Chondrocyte (in vitro differentiated cells): ENCODE measurements at places on chromosomes 3 and 15. TPM values are rescaled to one million over a fixed set of nuclear protein-coding genes. Genes with fewer than 3 reads are reported as not detected.

DNA sequence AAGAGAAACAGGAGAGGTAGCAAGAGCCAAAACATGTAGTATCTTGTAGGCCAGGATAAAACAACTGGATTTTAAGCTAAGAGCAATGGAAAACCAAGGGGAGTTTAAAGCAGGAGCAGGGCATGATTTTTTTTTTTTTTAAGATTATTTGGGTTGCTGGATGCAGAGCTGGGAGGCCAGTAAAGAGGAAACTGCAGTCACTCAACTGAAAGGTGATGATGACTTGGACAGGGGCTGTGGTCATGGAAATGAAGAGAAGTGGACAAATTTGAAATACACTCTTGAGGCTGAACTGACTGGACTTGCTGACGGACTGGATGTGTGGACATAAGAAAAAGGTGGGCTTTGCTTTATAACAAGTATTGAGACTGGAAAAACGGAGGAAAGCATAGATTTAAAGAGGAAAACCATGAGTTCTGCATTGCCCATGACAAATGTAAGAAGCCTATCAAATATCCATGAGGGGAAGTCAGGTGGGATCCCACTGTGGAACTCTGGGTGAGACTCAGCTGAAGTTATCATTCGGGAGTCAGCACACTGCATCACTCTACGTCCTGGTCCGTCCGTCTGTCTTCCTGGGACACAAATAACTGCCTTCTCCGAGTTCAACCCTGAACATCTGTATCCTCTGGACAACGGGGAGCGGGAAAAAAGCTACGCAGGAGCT is 688 bp downstream of the XPC start:
- peaks cover 47% of the 10 kb centered on the region for H3K4me1 ChIP-seq
- H3K27me3 ChIP-seq = no peaks in the 10 kb centered on the region
- peak overlapping the region; percentile 96 for H3K4me3 ChIP-seq
- peaks cover 10% of the 10 kb centered on the region for H3K36me3 ChIP-seq
- peak overlapping the region; percentile 99 for H3K27ac ChIP-seq

C3orf70 gene
- total RNA-seq = 10.2 to 27.7 TPM (median 25.6 TPM) in 3 replicates

CLN6 gene
- total RNA-seq = 18.0 to 20.8 TPM (median 19.2 TPM) in 3 replicates

DNA sequence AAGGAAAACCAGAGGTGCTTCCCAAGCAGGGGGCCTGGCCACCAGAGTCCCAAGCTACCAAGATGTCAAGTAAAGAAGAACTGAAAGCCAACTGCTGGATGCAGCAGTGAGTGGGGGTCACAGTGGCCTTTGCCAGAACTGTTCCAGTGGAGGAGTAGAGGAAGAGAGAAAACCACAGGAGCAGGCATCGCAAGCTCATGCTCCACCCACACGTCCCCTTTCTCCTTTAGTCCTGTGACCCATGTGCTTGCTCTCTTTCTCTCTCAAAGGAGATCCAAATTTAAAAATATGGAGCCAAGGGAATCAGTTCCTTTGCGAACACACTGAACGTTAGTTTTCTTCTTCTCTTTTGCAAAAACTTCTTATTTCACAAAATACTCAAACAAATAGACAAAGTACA is 12.4 kb upstream of the ABHD2 start:
- H3K36me3 ChIP-seq = peaks cover 2% of the 10 kb centered on the region
- no peaks in the 10 kb centered on the region for H3K27me3 ChIP-seq
- DNase-seq = no peak
- H3K27ac ChIP-seq = no peak overlapping the region
- no peak overlapping the region for H3K4me3 ChIP-seq
- H3K4me1 ChIP-seq = no peaks in the 10 kb centered on the region

DNA sequence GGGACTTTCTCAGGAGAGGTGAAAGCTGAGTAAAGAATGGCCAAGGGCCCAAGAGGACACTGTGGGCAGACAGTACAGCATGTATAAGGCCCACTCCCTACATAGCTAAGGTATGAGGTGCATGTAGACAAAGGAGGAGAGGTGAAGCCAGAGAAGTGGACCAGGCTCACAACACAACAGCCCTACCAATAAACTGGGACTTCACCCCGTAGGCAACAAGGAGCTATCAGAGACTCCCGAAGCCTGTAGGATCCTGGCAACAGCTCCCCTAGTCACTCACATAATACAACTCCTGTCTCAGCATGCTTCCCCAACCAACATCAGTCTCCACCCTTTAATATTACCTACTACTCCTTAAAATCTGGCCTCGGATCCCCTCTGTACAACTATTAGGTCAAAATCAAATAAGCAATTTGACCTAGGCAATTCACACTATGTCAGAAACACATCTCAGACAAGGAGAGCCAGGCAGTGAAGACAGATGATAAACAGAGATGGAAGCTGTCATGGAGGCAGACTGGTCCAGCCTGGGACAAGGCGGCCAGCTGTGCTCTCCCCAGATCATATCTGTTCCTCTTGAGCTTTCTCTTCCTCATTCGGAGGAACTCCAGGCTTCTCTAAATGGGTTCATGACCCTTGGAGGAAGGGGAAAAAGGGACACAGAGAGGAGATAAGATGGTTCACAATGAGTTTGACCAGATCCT is 1.4 kb downstream of the XXYLT1 start:
- peaks cover 18% of the 10 kb centered on the region for H3K4me1 ChIP-seq
- no peaks in the 10 kb centered on the region for H3K27me3 ChIP-seq
- H3K4me3 ChIP-seq = peak overlapping the region; percentile 84
- H3K36me3 ChIP-seq = no peaks in the 10 kb centered on the region
- DNase-seq = no peak

DNA sequence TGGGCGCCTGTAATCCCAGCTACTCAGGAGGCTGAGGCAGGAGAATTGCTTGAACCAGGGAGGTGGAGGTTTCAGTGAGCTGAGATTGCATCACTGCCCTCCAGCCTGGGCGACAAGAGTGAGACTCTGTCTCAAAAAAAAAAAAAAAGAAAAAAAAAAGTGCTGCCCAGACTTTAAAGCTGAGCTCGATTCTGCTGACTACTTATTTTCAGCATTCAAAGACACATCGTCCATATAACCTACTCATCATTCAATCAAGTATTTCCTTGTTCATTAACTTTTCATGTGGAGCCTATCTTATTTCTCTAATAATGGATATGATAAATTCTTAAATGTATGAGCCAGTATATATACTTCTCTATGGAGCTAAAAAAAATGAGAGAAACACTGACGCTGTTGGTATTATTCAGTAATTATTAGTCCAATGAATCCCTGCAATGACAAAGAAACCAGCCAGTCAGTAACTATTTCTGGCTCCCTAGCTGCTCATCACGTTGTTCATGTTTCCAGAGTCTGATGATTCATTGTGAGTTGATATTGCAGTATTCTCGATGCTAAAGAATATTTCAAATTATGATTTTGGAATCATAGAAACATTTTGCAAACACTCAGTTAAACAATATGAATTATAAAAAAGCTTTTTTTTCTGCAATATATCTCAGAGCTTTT is 111.9 kb downstream of the RAP2B start:
- peak overlapping the region; percentile 75 for H3K27ac ChIP-seq
- DNase-seq = no peak
- H3K4me1 ChIP-seq = peaks cover 23% of the 10 kb centered on the region
- H3K36me3 ChIP-seq = no peaks in the 10 kb centered on the region

GRCh38 chr3:59411694-59412093 is 361.9 kb upstream of the CFAP20DC start:
- no peaks in the 10 kb centered on the region for H3K27me3 ChIP-seq
- H3K4me1 ChIP-seq = peaks cover 6% of the 10 kb centered on the region
- no peak overlapping the region for H3K4me3 ChIP-seq
- DNase-seq = no peak

GRCh38 chr3:72346526-72346926 is 501.7 kb downstream of the SHQ1 start:
- H3K36me3 ChIP-seq = no peaks in the 10 kb centered on the region
- H3K27ac ChIP-seq = peak overlapping the region; percentile 93
- DNase-seq = no peak
- H3K27me3 ChIP-seq = no peaks in the 10 kb centered on the region
- no peak overlapping the region for H3K4me3 ChIP-seq

GRCh38 chr3:40800343-40800742 is 275.6 kb downstream of the ZNF621 start:
- H3K27ac ChIP-seq = peak overlapping the region; percentile 78
- H3K4me3 ChIP-seq = no peak overlapping the region
- DNase-seq = no peak
- peaks cover 4% of the 10 kb centered on the region for H3K36me3 ChIP-seq
- peaks cover 18% of the 10 kb centered on the region for H3K4me1 ChIP-seq

- H3K4me1 ChIP-seq = peaks cover 22% of the 10 kb centered on the region
- no peaks in the 10 kb centered on the region for H3K27me3 ChIP-seq
- H3K36me3 ChIP-seq = peaks cover 4% of the 10 kb centered on the region
- no peak overlapping the region for H3K27ac ChIP-seq
- no peak overlapping the region for H3K4me3 ChIP-seq
- no peak for DNase-seq
Measured at GRCh38 chr15:64149424-64149823, 2.1 kb upstream of the SNX22 start.

XCR1 gene
- total RNA-seq = not detected in 3 replicates

GRCh38 chr3:5271372-5271683 is 83.8 kb downstream of the EDEM1 start:
- H3K4me3 ChIP-seq = no peak overlapping the region
- H3K4me1 ChIP-seq = peaks cover 7% of the 10 kb centered on the region
- DNase-seq = no peak
- H3K36me3 ChIP-seq = no peaks in the 10 kb centered on the region
- no peaks in the 10 kb centered on the region for H3K27me3 ChIP-seq

DNA sequence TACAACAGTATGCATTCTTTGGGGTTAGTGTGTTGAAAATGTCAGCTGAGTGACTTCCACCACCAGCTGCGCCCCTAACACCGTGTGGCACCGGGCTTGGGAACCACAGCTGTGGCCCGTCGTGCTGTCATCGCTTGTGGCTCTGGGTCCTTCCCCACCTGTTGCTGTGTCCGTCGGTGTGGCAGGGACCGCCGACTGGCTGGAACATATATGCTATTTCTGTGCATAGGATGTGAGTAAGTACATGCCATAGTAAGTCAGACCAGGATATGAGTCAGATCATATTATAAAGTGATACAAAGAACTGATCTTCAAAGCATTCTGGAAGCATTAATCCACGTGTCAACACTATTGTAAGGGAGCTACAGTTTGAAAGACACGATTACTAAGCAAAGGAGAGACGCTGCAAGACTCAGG is 31.9 kb downstream of the EHD4 start:
- no peak overlapping the region for H3K4me3 ChIP-seq
- H3K4me1 ChIP-seq = peaks cover 73% of the 10 kb centered on the region
- H3K27ac ChIP-seq = peak overlapping the region; percentile 83
- DNase-seq = no peak
- H3K36me3 ChIP-seq = peaks cover 4% of the 10 kb centered on the region
- H3K27me3 ChIP-seq = no peaks in the 10 kb centered on the region

GRIP2 gene
- 0.20 to 0.63 TPM in 2 of 3 replicates, not detected in the other for total RNA-seq

HIGD2B gene
- not detected in 3 replicates for total RNA-seq

- H3K4me1 ChIP-seq = peaks cover 16% of the 10 kb centered on the region
- no peak for DNase-seq
- H3K27me3 ChIP-seq = no peaks in the 10 kb centered on the region
- H3K27ac ChIP-seq = no peak overlapping the region
- peaks cover 2% of the 10 kb centered on the region for H3K36me3 ChIP-seq
Measured at GRCh38 chr3:4350789-4351163, 47.6 kb downstream of the SETMAR start.

MUC4 gene
- total RNA-seq = not detected in 3 replicates

CD80 gene
- not detected in 3 replicates for total RNA-seq

GRCh38 chr3:102265720-102266119 is 169.1 kb upstream of the ZPLD1 start:
- no peak overlapping the region for H3K27ac ChIP-seq
- H3K27me3 ChIP-seq = peaks cover 29% of the 10 kb centered on the region
- DNase-seq = no peak
- no peaks in the 10 kb centered on the region for H3K36me3 ChIP-seq
- no peaks in the 10 kb centered on the region for H3K4me1 ChIP-seq

DOCK3 gene
- total RNA-seq = 0.15 to 0.25 TPM (median 0.17 TPM) in 3 replicates

DNA sequence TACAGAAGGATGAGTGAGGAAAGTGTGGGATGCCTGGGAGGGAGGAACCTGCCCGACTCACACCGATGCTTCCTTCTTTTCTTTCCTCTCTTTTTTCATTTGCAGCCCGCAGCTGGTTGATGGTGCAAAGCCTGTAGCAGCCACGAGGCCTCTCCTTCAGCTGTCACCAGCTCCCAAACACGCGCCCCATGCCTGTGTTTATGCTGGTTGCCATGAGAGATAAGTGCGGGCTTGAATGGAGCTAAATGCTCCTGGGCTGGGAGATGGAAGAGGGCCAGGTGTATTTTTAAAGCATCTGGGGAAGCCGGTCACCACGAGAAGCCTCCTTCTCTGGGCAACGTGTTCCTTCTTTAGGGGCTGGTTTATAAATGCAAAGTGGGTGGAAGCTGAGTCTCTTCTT is 9.3 kb downstream of the COLQ start:
- no peaks in the 10 kb centered on the region for H3K36me3 ChIP-seq
- no peak overlapping the region for H3K27ac ChIP-seq
- H3K4me3 ChIP-seq = no peak overlapping the region
- no peak for DNase-seq
- H3K27me3 ChIP-seq = no peaks in the 10 kb centered on the region
- peaks cover 15% of the 10 kb centered on the region for H3K4me1 ChIP-seq

- no peaks in the 10 kb centered on the region for H3K36me3 ChIP-seq
- peaks cover 5% of the 10 kb centered on the region for H3K4me1 ChIP-seq
- no peak overlapping the region for H3K27ac ChIP-seq
- DNase-seq = no peak
Measured at GRCh38 chr15:89435362-89435761, 61.0 kb downstream of the RHCG start.

DNA sequence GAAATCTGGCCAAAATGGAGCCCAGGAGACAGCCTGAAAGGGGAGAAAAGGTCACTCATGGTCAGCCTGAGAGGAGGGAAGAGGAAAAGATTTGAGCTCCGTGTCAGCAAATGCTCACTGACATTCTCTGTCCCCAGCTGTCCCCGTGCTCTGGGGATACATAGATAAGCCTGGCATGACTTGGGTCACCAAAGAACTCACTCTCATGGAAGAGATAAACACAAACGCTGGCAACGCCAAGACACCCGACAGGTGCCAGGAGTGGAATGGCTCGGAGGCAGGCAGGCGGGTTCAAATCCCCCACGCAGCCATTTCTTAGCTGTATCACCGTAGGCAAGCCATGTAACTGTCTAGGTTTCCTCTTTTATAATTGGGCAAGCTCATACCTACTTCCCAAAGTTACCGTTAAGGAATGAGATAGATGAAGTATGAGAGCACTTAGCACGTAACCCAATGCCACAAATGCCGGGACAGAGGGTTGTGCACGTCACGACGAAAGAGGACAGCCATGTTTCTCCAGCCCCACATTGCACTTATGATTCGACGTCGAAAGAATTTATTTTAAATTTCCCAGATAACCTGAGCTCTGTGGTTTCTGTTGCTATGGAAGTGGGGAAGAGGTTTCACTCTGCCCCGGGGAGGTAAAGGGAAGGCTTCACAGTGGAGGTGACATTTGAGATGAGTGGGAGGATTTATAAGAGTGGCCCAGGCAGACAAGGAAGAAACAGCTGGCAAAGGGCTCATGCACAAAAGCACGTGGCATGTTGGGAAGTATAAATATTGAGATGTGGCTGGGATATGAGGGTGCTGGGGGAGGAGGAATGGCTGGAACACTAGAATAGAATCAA is 41.4 kb upstream of the TSEN2 start:
- no peak for DNase-seq
- H3K27me3 ChIP-seq = no peaks in the 10 kb centered on the region
- peaks cover 69% of the 10 kb centered on the region for H3K4me1 ChIP-seq
- H3K27ac ChIP-seq = peak overlapping the region; percentile 75

GRCh38 chr3:99872923-99873254 is 55.2 kb downstream of the CMSS1 start:
- H3K36me3 ChIP-seq = peaks cover 15% of the 10 kb centered on the region
- H3K4me1 ChIP-seq = peaks cover 78% of the 10 kb centered on the region
- no peak for DNase-seq
- peak overlapping the region; percentile 78 for H3K4me3 ChIP-seq
